ENCODE measurements at places on chromosomes 1 and 21. TPM values are rescaled to one million over a fixed set of nuclear protein-coding genes. Genes with fewer than 3 reads are reported as not detected.

UBE2U gene
- not detected for polyA plus RNA-seq

ARHGEF10L gene
- 12.5 TPM for polyA plus RNA-seq

CENPF gene
- polyA plus RNA-seq, result 10.9 TPM

FABP3 gene
- polyA plus RNA-seq, result 11.7 TPM

HDAC1 gene
- polyA plus RNA-seq, result 155 TPM

NKAIN1 gene
- 0.17 TPM for polyA plus RNA-seq

AMIGO1 gene
- polyA plus RNA-seq, result 3.4 TPM

ADAMTS5 gene
- 5.4 TPM for polyA plus RNA-seq

B3GALT5 gene
- 0.09 TPM for polyA plus RNA-seq

TXNIP gene
- polyA plus RNA-seq, result 212 TPM

OR2T2 gene
- polyA plus RNA-seq, result not detected

KRTAP13-4 gene
- polyA plus RNA-seq, result not detected

UHMK1 gene
- polyA plus RNA-seq, result 16.9 TPM

CATSPERE gene
- 0.20 TPM for polyA plus RNA-seq

FCRL2 gene
- not detected for polyA plus RNA-seq

EXO1 gene
- 5.2 TPM for polyA plus RNA-seq

DCST1 gene
- not detected for polyA plus RNA-seq

TOE1 gene
- polyA plus RNA-seq, result 19.4 TPM

VHLL gene
- not detected for polyA plus RNA-seq

PAX7 gene
- polyA plus RNA-seq, result not detected

TGFB2 gene
- 4.8 TPM for polyA plus RNA-seq

LCE6A gene
- polyA plus RNA-seq, result not detected

PGBD2 gene
- polyA plus RNA-seq, result 4.2 TPM

CFHR1 gene
- polyA plus RNA-seq, result 0.33 TPM

PADI1 gene
- 0.70 TPM for polyA plus RNA-seq

B4GALT2 gene
- polyA plus RNA-seq, result 60.2 TPM

LCE3E gene
- not detected for polyA plus RNA-seq

NBPF6 gene
- not detected for polyA plus RNA-seq

ADORA1 gene
- 2.4 TPM for polyA plus RNA-seq

LAMC1 gene
- 349 TPM for polyA plus RNA-seq

CAMK1G gene
- polyA plus RNA-seq, result 0.81 TPM

LHX8 gene
- 0.05 TPM for polyA plus RNA-seq

INAVA gene
- 0.01 TPM for polyA plus RNA-seq

S100A7 gene
- not detected for polyA plus RNA-seq

SYT14 gene
- polyA plus RNA-seq, result 1.5 TPM

HSD3B1 gene
- polyA plus RNA-seq, result not detected

UBL4B gene
- 34.8 TPM for polyA plus RNA-seq

YIPF1 gene
- polyA plus RNA-seq, result 55.5 TPM

HTR6 gene
- polyA plus RNA-seq, result not detected

FAM177B gene
- polyA plus RNA-seq, result not detected

AUNIP gene
- 2.8 TPM for polyA plus RNA-seq

LMOD1 gene
- polyA plus RNA-seq, result 112 TPM

NFASC gene
- 6.8 TPM for polyA plus RNA-seq

ANGEL2 gene
- polyA plus RNA-seq, result 13.3 TPM

VSIG8 gene
- polyA plus RNA-seq, result not detected

C2CD4D gene
- polyA plus RNA-seq, result not detected

FCRL5 gene
- not detected for polyA plus RNA-seq

CR1L gene
- polyA plus RNA-seq, result not detected

CA6 gene
- polyA plus RNA-seq, result not detected

MXRA8 gene
- 702 TPM for polyA plus RNA-seq

OR2L5 gene
- polyA plus RNA-seq, result not detected

HORMAD1 gene
- 0.10 TPM for polyA plus RNA-seq

GPR157 gene
- polyA plus RNA-seq, result 1.9 TPM

CD2 gene
- polyA plus RNA-seq, result not detected

TMEM81 gene
- 1.5 TPM for polyA plus RNA-seq
